ENCODE measurements at places on chromosomes 2 and 18.

DNA sequence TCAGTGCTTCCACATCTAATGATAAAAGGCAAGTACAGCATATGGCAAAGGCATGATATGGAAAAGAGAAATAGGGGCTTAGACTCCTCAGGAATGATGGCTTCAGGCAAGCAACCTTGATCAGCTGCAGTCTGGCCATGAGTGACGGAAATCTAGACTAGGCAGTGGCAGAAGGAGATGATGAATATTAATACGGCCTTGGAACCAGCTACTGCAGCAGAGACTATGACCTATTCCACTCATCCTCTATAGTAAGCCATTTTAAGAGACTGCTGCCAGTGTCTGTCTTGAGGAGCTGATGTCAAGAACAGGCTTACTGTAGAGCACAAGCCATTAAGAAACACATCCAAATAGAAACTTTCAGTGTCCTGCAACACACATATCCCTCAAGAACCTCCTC, 23.7 kb downstream of the ASXL2 start:
- DNase-seq, result no peak

DNA sequence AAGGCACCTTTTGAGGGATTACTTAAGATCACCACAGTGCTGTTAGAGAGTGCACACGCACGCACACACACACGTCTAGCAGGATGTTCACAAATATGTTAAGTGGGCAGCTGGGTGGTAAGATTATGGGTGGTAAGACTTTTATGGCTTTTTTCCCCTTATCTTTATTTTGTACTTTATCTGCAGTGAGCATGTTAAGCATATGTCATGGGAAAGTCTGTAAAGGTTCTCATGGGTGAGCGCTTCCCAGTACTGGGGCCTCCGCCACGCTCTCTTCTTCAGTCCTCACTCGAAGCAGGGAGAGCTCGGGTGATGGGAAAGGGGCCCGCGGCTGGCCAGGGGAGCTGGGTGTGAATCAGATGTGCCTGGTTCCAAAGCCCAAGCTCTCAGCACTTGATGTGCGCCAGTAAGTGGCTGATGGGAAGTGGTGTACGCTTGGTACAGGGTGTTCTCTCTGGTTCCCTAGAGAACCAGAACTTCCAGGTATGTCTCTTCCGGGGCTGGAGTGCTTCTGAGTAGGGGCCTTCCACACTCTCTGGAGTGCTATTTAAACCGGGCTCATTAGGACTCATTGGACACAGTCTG, 83.9 kb upstream of the YWHAQ start:
- DNase-seq, result no peak

GRCh38 chr18:46555724-46556123, 101.3 kb downstream of the LOXHD1 start:
- DNase-seq, result no peak

DNA sequence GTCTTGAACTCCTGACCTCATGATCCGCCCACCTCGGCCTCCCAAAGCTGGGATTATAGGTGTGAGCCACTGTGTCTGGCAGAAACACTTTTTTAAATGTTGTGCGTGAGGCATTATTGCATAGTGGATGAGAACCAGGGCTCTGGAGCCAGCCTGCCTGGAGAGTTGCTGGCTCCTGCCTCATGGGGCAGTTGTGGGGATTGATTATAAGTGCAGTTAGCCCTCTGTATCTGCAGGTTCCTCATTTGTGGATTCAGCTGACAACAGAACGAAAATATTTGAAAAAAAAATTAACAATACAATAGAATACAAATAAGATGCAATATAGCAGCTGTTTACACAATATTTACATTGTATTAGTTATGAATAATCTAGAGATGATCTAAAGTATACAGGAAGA, 129.4 kb upstream of the EML6 start:
- no peak for DNase-seq

DNA sequence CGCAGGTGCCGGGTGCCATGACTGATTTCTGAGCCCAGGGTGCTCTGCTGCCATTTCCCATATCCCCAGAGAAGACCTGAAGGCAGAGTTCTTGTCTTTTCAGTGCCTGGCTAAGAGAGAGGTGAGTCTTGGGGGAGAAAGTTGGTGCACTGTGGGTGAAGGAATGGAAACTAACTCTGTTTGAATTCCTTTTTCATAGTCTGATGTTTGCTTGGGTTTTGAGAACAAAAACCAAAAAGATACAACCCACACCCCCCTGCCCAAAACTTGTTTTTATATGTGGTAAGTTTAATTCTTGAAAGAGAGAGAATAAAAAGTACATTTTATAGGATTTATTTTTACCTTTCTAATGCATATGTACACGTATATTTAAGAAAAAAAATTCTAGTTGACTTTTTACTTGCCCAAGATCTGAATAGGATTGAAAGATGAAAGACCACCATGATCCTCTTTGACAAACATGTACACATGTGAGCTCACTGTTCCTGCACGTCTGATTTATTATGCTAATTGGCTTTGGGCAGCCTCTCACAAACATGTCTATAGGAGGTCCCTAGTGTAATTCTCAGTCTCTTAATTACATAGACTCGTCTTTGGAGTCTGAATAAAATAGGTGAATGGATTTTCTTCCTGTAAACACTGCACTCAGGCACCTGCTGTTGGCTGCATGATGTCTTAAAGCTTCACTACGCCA, 46.3 kb downstream of the ARL4C start:
- DNase-seq, result no peak

- no peak for DNase-seq
Observed at GRCh38 chr18:56652802-56653201, 1.6 kb downstream of the WDR7 start.

- DNase-seq, result no peak
Observed at GRCh38 chr2:39538718-39539117, 101.6 kb upstream of the MAP4K3 start.

DNA sequence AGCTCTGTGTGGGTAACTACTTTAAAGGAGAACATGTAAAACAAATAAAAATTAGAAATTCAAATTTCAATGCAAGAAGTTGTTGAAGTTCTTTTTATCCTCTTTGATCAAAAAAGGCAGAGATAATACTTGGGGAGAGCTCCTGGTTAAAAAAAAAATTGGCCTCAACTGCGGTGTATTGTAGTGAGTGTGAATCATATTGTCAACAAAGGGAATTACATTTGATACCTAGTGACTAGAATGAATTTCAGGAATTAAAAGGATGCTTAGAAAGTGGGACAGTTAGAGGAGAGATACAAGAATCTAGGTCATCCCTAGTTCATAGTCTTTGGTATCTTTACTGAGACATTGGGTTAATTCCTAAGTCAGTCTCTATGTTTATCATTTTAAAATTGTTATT, 473.0 kb downstream of the CCDC85A start:
- no peak for DNase-seq

DNA sequence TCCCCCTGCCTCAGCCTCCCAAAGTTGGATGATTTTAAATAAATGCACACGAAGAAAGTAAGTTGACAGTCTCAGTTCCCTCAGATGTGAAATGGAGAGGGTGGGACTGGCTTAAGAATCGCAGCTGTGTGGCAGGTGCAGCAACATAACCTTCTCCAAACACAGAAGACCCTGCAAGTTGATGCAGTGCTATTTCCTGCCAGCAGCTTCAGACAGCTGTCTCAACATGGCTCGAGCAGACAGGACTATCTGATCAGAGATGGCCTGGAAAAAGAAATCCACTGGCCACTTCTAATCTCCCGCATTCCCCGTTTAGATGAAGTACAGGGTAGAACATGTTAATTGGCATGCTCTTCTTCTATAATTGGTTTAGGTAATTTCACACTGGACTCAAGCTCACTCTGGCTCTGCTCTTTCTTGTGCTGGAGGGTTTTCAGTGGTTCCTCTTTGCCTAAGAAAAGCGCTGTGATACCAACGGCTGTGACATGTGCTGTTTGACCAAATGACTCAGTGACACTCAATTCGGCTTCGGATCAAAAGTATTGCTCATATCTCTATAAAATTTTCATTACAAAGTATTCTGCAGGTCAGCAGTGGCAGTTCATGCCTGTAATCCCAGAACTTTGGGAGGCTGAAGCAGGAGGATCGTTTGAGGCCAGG, 40.2 kb downstream of the MYOM1 start:
- DNase-seq, result no peak

GRCh38 chr2:109185821-109186570, 57.0 kb downstream of the SH3RF3 start:
- no peak for DNase-seq

GRCh38 chr2:177432703-177433102, 40.1 kb downstream of the AGPS start:
- no peak for DNase-seq

DNA sequence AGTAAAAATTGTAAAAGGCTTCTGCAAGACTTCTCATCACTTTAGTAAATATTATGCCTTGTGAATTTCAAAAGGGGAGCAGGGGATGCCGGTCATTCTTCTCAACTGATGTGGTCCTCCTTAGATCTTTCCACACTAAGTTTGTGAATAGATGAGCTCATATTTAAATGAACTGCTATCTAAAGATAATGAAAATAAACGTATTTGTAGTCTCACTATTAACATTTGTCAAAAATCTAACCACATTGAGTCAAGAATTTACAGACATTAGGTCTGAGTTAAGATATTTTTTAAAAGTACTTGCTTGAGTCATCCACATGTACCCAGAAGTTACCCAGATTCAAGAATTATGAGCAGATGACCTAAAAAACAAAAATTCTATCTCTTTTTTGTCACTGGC, 6.5 kb downstream of the PRPF40A start:
- no peak for DNase-seq

GRCh38 chr2:106886916-106887758, 1.2 kb upstream of the ST6GAL2 start:
- no peak for DNase-seq

DNA sequence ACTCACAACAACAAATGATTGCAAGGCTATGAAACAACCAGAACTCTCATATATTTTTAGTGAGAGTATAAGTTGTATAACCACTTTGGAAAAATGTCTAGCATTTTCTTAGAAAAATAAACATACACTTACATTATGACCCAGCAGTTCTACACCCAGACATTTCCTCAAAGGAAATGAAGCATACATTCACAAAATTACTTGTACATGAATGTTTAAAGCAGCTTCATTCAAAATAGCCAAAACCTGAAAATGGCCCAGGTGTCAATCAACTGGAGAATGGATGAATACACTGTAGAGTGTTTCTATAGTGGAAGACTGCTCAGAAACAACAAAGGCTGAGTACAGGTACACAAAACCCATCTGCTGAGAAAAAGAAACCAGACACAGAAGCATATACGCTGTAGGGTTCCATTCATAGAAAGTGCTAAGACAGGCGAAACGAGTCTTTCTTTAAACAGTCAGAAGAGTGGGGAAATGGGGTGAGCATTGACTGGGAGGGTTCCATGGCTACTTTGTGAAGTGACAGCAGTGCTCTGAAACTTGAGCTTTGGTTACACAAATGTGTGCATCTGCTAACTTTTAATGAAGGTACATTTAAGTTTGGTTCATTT, 799.0 kb downstream of the DCDC2C start:
- DNase-seq, result no peak

GRCh38 chr2:25400169-25400568, 58.4 kb upstream of the DNMT3A start:
- DNase-seq, result no peak

GRCh38 chr2:175432021-175432420, 250.5 kb upstream of the ATP5MC3 start:
- DNase-seq, result no peak

DNA sequence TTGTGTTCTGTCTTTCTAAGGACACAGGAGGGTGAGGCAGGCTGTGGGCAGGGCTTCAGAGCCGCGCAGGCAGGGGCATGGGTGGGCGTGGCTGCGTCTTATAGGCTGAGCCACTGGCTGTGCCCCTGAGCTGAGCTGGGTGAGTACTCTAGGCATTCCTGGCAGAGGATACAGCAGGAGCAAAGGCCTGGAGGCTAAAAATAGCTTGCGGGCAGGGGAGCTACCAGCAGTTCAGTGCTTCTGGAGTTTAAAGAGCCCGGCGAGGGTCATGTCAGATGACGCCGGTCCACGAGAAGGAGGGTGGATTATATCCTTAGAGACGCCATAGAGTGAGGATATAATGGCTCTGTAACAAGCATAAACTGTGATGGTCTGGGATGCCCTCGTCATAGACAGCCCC, 31.5 kb upstream of the PDIA6 start:
- no peak for DNase-seq

DNA sequence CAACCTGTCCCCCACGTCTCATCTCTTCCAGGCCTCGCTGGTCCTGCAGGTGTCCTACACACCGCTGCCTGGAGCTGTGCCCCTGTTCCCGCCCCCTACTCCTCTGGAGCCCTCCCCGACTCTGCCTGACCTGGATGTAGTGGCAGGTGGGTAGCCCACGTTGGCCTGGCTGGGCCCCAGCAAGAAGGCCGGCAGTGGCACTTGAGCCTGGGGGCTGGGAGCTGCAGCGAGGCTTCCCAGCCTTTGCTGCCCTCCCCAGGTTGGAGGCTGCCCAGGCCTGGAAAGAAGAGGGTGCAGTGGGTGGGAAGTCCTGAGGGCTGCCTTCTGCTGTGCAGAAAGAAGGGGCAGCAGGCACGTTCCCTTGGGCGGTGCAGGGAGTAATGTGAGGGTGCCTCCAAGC, 58.4 kb downstream of the DYSF start:
- DNase-seq, result no peak

DNA sequence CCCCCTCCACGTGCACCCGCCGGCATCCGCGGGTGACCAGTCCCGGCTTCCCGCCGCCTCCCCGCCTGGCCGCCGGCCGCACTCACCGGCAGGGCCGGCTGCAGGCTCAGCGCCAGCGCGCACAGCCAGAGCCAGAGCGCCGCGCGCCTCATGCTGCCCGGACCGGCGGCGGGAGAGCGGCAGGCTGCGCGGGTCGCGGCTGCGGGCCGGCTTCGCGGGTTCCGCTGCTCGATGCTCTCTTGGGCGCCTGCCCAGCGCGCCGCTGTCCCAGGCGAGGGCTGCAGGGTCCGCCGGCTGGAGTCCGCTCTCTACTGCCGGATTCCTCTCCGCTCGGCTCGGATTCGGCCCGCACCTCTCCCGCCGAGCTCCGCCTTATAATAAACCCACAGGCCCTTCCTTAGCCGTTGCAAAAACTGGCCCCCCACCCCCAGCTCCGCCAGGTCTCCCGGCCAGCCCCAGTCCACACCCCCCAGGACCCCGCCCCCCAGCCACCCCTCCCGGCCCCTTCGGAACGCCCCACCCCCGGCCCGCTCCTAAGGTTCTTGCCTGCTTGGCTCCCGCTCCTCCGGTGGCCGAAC, at the start of gene SDC1:
Gene SDC1 (minus strand): TSS at position 415 of the 578 bp plus-strand sequence. CDS start 263 bp downstream, at position 152.
- DNase-seq, result no peak

DNA sequence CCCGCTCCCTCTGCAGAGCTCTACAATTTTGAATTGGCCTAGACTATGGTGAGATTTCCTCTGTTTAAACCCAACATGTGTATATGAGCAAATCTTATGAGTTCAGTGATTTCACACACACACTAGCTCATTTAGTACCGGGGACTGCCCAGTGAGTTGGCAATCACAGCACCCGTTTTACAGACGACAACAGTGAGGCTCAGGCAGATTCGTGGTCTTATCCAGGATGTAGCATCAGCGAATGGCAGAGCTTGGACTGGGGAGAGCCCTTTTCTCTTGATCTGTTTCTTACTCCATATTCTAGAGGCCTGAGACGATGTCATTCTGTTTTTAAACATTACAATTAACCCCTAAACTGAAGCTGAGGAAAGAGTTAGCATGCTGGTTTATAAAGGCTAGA, 419.9 kb downstream of the NBAS start:
- DNase-seq, result no peak

- no peak for DNase-seq
Observed at GRCh38 chr2:773256-774160, 96.3 kb upstream of the TMEM18 start.

Measured in activated T-helper 1 cell treated with anti-CD3 and anti-CD28 coated beads, Interleukin-2, amount 50 U/mL, for 16 hours (primary cell).